Anterior cingulate cortex (tissue), 58 donors: ENCODE measurements at places on chromosomes 7 and 10.

GRCh38 chr10:11042357-11042756, 24.7 kb downstream of the CELF2 start:
- DNase-seq: no peak

GRCh38 chr7:2193575-2194305, 39.0 kb downstream of the MAD1L1 start:
- DNase-seq: no peak

GRCh38 chr7:155053002-155053401, 17.1 kb upstream of the HTR5A start:
- DNase-seq: no peak

DNA sequence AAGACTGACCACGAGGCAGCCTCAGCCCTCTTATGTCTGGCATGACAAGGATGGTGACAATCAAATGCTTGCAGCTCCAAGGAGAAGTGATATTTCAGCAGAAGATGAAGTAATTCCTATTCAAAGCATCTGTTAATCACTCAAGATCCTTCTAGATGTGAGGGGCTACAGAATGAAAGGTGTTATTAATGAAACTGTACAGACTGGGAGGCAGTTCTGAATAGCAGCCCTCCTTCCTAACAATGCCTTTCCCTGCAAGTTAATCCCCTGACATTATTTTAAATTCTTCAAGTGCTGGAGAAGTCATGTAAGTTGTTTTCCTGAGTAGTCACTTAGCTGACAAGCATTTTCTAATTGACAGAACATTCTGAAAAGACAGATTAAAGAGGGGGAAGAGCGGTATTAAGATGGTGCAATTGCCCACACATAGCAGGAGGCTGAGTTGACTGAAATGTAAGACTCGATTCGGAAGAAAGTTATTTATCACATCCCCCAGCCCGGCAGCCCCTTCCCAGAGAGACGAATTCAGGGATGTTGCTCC, 300.8 kb downstream of the GRID1 start:
- no peak for DNase-seq

DNA sequence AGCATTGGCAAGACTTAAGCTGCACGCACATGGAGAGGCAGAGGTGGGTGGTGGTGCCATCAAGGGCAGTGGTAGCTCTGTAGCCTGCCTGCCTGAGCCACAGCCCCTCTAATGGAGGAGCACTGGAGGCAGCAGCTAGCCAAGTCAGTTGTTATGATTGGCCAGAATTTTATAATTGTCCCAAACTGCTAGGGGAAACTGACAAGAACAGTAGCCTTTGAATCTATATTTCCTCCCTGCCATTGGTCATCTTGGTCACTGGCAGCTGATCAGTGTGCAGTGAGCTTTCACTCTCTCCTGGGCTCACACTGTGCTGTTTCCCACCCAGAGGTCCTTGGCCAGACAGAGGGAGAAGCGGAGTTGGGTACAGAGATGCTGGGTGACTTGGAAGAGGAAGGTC, 9.6 kb upstream of the ZNF783 start:
- no peak for DNase-seq

GRCh38 chr7:85001495-85002345, 185.1 kb downstream of the SEMA3D start:
- DNase-seq: no peak

DNA sequence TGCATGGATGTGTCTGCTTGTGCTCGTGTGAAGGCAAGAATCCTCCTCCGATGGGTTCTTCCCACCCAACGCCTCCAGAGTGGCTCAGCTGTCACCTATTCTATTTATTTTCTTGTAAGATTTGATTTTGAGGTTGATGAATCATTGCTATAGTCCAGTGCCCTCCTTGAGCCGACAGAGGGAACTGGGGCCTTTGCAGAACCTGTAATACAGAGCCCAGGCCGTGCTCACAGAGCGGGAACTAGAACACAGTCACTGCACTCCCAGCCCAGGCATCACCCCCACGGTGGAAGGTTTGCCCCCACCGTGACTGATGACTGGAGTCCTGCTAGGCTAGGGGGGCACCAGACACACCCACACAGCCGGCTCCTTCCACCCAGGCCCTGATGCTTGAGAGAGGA, 2.0 kb downstream of the RARRES2 start:
- DNase-seq: no peak

GRCh38 chr10:79068203-79068561, 584 bp upstream of the ZMIZ1 start:
- DNase-seq: no peak

DNA sequence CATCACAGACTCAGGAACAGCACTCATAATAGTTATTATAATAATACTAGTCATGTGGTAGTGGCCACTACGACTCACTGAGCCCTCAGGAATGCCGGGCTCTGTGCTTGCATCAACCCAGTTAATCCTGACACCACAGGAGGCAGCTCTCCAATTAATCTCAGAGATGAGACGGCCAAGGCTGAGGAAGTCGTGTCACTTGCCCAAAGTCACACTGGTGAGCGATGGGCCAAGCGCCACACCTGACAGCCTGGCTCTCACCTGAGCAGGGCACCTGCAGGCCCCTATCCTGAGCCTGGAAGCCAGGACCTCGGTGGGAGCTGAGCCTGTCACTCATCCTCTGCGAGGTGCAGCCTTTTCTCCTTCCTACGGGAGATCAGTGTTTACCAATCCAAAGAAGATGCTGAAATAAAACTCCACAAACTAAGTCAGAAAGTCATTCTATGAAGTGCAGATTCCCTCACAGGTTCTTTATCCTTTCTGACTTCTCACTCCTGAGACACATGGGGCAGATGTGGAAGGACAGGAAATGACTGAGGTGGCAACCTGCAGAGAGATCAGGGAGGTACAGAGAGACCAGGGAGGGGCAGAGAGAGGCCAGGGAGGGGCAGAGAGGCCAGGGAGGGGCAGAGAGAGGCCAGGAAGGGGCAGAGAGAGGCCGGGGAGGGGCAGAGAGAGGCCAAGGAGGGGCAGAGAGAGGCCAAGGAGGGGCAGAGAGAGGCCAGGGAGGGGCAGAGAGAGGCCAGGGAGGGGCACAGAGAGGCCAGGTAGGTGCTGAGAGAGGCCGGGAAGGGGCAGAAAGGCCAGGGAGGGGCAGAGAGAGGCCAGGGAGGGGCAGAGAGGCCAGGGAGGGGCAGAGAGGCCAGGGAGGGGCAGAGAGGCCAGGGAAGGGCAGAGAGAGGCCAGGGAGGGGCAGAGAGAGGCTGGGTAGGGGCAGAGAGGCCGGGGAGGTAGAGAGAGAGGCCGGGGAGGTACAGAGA, 38.5 kb downstream of the VIPR2 start:
- no peak for DNase-seq

- DNase-seq: no peak
Measured at GRCh38 chr7:151818674-151819519, 58.0 kb downstream of the PRKAG2 start.

DNA sequence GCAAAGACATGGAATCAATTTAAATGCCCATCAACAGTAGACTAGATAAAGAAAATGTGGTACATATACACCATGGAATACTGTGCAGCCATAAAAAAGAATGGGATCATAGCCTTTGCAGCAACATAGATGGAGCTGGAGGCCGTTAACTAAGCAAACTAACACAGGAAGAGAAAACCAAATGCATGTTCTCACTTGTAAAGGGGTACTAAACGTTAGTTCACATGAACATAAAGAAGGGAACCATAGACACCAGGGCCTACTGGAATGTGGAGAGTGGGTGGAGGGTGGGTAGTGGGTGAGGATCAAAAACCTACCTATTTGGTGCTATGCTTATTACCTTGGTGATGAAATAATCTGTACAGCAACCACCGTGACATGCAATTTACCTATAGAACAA, 78.4 kb upstream of the GSDME start:
- DNase-seq: no peak

DNA sequence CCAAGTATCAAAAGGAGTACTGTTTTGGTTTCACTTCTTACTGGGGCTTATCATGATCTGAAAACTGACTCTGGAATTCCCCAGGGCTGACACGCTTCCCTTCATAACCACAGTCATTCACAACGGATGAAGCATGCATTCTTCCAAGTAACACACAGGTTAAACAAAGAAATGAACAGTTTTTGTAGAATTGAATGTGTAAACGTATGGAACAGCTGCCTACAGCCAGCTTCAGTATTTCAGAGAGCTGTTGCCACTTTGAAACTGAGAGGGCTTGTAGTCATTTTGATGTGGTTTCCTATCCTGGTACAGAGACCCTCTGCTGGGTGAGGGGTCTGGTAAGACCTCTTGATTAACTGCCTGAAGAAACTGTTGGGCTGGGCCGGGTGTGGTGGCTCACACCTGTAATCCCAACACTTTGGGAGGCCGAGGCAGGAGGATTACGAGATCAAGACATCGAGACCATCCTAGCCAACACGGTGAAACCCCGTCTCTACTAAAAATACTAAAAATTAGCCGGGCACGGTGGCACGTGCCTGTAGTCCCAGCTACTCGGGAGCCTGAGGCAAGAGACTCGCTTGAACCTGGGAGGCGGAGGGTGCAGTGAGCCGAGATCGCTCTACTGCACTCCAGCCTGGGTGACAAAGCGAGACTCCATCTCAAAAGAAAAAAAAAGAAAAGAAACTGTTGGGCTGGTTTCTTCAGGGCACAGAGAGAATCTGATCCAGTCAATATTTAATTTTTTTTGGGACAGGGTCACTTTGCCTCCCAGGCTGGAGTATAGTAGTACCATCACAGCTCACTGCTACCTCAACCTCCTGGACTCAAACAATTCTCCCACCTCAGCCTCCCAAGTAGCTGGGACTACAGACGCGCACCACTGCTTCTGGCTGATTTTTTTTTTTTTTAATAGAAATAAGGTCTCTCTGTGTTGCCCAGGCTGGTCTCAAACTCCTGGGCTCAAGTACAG, 4.7 kb downstream of the NFE2L3 start:
- DNase-seq: no peak

- no peak for DNase-seq
Measured at GRCh38 chr7:24477398-24478136, 95.7 kb upstream of the PALS2 start.

DNA sequence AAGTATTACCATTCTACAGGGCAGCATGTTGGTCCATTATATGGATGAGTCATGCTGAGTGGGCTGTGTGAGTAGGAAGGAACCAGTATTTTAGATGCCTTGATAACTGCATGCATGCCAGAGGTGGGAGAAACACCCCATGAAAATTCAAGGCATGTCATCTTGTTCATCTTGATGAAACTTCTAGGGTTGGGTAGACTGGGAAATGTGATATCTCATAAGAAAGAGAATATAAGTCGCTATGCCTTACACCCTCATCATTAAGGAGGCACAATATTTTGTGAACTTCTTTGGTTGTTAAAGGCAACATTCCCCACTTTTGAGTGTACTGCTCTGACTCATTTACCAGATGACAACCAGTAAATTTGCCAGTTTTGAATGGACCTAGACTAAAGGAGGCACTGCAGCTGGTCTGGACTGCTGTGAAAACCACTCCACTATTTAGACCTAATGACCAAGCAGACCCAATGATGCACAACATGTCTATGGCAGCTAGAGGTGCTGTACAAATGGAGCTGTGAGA, 48.0 kb downstream of the ZNF365 start:
- no peak for DNase-seq

DNA sequence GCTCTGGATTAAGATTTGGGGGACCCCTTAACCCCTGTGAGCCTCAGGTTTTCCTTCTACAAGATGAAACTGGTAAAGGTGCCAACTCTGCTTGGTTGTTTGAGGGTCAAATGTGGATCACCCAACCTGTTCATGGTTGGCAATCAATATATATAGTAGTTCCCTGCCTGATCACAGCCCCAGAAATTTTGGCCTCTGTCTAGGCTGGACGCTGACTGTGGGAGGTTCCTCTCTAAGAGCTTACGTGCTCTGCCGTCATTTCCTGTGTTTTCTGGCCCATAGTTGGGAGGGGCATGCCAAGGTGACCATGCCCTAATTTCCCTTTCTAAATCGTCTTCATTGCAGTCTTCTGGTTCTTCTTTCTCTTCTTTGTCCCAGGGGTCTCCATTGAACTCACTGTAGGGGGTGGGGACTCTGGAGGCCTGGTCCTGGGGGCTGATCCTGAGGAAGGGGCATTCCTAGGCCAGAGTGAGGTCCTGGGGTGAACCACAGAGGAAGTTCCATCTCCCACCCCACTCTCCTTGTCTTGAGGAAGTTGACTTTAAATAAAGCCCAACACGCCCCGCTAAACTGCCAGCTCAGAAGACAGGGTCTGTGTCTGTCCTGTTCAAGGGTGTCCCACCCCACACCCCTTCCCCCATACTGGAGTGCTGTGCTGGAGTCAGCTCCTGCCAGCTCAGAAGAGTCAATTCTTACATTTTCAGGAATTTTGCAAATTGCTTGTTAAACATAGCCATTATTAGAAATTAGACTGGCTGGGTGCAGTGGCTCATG, 98.9 kb upstream of the SDK1 start:
- DNase-seq: no peak

DNA sequence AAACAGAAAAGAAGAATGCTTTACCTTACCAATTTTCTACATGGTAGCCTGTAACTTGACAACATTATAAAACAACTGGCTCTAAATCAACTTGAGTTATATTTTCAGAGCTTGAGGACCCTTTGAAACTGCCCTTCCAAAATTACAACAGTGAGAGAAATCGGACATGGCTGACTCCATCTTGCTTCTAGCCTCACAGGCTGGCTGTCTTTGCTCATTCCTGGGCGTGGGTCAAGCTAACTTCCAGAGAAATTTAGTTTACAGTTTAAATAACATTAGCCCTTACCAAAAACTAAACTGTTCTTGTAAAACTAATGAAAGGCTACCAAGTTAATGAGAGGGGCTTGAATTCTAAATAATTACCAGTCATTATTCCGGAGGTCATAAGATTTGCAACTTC, 183.4 kb downstream of the AKR1D1 start:
- no peak for DNase-seq

DNA sequence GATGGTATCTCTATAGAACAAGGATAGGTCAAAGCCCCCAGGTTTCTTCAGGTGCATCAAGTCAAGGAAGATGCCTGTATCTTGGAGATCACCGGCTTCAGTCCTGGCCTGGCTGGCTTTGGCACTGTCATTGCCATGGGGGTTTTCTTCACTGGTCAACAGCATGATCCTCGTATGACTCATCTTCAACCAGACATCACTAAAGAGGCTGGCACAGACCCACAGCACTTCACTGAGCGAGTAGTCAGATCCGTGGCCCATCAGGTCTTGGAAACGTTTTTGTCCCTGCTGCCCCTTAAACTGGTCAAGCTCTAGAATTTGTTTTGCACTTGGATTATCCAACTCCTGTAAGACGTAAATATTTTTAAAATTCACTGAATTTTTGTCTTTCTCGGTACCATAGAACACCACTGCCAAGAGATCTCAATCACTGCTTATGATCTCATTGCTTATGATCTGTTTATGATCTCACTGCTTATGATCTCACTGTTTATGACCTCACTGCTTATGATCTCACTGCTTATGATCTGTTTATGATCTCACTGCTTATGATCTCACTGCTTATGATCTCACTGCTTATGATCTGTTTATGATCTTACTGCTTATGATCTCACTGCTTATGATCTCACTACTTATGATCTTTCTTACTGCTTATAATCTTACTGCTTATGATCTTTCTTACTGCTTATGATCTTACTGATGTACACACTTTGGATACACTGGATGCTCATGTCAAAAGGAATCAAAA, 135.2 kb downstream of the CYP26A1 start:
- no peak for DNase-seq

GRCh38 chr7:50266635-50267386, 37.7 kb upstream of the IKZF1 start:
- DNase-seq: no peak

GRCh38 chr10:8817299-8817698, 762.8 kb downstream of the GATA3 start:
- no peak for DNase-seq
